AG08396 (cell line): ENCODE measurements at places on chromosomes 1 and 21.

GRCh38 chr21:45822429-45823099 lies 159.0 kb upstream of the COL6A1 start:
- DNase-seq: no peak

DNA sequence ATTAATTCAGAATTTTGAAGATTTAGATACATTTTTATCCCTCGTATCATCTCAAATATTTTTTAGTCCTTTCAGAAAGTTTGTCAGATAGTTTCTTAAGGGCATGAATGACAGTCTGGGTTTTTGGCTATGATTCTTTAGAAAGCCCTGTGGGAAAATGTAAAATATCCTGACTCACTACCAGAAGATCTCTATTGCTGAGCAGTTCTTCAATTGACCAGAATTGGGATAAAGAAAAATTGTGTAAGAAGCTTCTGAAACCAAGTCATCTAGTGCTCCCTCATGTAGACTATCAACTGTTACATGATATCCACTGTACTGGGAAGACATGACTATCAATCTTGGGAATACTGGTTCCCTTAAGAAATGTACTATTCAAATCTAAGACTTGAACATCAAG lies 608.3 kb upstream of the CHRM3 start:
- no peak for DNase-seq

- DNase-seq: no peak
These were observed 32.1 kb upstream of the HSPA13 start for GRCh38 chr21:14414932-14415508.

GRCh38 chr1:240803151-240803550 lies 191.2 kb upstream of the GREM2 start:
- DNase-seq: peak; percentile 26

DNA sequence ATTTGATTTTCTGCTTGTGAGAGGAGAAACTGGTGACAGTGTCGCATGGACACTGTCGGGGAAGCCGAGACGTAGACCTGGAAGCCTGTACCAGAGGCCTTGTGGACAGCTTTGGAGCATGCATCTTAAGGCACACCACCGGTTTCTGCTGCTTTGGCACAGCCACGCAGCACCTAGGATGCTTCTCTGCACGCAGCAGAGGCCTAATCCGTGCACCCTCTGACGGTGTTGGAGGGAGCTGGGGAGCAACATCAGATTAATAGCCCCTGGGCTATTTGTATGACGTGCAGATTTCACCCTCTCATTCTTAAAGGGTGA lies 30.3 kb downstream of the TEX35 start:
- no peak for DNase-seq

DNA sequence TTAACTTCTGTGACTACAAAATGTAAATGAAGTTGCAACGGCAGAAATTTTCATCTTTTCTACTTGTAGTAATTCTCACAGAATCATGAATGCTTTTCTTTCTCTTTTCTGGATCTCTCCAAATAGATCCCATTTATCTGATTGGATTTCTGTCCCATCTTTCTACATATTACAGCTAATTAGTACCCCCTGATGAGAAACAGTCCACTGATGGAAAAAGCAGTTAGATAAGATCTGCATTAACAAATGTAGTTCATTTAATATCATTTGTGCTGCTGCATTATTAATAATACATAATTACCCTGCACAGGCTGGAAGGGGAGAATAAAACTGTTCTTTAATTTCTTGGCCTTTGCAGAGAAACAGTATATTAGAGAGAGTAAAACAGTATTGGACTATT lies 289.3 kb downstream of the TTLL7 start:
- DNase-seq: no peak

- DNase-seq: no peak
These were observed 27.8 kb upstream of the NFIA start for GRCh38 chr1:61054601-61054993.

GRCh38 chr1:220733086-220733601 lies 15.0 kb upstream of the MTARC2 start:
- peak; percentile 78 for DNase-seq

- DNase-seq: peak; percentile 56
These were observed 12.6 kb downstream of the FALEC start for GRCh38 chr1:150528196-150528595.

GRCh38 chr1:172895050-172895460 lies 155.7 kb downstream of the TNFSF18 start:
- DNase-seq: no peak

DNA sequence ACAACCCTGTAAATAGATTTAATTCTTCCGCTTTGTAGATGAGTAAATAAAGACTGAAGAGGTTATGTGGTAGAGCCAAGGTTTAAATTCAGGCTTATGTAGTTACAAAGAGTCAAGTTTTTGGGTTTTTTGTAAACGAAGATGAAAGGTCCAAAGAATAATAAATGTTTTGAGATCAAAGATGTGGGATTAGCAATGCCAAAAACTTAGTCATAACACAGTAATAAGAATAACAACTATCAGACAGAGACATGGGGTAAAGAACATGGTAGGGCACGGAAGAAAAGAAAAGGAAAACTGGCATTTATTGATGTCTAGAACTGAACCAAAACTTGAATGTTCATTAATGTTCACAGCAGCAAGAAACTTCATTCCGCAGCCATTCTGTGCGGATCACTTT lies 42.9 kb downstream of the EXTL2 start:
- DNase-seq: no peak

DNA sequence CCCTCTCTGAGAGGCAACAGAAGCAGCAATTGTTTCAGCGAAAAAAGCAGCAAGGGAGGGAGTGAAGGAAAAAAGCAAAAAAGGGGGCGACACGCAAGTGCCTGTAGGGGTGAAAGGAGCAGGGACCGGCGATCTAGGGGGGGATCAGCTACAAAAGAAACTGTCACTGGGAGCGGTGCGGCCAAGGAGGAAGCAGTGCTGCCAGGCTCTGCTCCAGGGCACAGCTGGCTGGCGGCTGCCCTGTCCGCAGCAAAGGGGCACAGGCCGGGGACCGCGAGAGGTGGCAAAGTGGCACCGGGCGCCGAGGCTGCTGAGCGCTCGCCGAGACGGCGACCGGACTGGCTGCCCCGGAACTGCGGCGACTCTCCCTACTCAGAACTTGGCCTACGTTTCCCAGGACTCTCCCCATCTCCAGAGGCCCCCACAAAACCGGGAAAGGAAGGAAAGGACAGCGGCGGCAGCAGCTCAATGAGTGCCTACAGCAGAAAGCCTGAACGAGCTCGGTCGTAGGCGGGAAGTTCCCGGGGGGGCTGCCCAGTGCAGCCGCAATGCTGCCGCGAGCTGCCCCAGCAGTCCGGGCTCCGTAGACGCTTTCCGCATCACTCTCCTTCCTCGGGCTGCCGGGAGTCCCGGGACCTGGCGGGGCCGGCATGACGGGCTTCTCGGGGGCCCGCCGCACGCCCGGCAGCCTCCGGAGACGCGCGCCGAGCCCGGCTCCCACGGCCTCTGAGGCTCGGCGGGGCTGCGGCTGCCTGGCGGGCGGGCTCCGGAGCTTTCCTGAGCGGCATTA lies 1.0 kb upstream of the CDKN2C start:
- DNase-seq: peak; percentile 49

DNA sequence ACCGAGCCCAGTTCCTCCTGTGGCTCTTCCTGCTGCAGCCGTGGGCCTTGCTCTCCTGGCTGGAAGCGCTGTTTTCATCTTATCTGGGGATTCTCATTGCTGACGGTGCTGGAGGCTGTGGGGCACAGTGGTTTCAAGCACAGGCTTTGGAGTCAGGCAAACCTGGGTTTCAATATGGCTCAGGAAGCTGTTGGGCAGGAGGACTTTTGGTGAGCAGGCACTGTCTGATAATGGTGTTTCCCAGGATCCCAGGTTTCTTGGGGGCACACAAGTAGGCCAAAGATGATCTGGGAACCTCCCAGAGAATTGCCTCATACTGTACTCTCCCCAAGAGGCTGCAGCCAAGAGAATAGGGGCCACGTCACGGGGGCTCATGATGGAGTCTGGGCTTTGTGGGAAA lies 105.6 kb upstream of the TRABD2B start:
- no peak for DNase-seq

- no peak for DNase-seq
These were observed 244.2 kb downstream of the LMO4 start for GRCh38 chr1:87572891-87573290.

DNA sequence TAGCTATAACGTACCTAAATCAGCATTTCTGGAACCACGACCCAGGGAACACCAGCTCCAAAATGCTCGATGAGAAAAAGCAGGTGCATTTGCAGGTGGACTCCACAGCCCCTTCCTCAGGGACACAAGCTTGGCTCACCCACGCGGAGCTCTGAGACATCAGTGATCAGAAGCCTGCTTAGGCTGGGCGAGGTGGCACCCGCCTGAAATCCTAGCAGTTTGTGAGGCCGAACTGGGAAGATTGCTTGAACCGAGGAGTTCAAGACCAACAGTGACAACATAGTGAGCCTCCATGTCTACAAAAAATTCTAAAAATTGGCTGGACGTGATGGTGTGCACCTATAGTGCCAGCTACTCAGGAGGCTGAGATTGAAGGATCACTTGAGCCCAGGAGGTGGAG lies 2.5 kb upstream of the TSPEAR start:
- DNase-seq: no peak

GRCh38 chr1:204180133-204180532 lies 14.0 kb upstream of the REN start:
- DNase-seq: no peak

DNA sequence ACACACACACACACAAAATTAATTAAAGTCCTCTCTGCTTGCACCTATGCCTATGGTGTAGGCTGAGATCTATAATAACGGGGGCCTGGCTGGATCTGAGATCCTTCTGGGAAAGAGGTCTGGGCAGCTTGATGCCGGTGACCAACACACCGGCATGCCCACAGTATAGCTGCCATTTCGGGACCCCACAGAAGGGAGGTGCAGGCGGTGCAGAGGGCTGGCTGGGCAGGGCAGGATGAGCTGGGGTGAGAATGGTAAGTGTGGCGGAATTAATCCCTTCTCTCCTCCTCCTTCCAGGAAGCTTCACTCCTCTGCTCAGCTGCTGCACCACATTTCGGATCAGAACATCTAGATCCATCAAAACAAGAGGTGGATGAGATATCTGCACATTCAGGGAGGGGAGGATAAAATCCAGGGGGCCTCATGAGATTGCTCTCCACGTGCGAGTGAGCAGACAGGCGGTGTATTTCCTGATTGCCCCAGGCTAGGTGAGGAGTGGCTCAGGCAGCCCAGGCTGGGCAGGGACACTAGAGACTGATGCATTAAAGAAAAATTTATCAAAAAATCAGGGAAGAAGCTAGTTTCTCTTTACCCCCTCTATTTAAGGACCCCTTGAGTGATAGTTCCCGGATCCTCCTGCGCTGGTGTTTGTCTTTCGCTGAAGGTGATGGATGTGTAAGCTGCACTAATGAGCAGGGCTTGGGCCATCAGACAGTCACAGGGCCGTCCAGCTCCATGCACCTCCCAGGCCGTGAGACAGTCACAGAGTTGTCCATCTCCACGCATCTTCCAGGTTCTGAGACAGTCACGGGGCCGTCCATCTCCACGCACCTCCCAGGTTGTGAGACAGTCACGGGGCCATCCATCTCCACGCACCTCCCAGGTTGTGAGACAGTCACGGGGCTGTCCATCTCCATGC lies 449.9 kb downstream of the PTPRU start:
- DNase-seq: no peak

- DNase-seq: no peak
These were observed 8.6 kb downstream of the FCAMR start for GRCh38 chr1:206961668-206962067.

DNA sequence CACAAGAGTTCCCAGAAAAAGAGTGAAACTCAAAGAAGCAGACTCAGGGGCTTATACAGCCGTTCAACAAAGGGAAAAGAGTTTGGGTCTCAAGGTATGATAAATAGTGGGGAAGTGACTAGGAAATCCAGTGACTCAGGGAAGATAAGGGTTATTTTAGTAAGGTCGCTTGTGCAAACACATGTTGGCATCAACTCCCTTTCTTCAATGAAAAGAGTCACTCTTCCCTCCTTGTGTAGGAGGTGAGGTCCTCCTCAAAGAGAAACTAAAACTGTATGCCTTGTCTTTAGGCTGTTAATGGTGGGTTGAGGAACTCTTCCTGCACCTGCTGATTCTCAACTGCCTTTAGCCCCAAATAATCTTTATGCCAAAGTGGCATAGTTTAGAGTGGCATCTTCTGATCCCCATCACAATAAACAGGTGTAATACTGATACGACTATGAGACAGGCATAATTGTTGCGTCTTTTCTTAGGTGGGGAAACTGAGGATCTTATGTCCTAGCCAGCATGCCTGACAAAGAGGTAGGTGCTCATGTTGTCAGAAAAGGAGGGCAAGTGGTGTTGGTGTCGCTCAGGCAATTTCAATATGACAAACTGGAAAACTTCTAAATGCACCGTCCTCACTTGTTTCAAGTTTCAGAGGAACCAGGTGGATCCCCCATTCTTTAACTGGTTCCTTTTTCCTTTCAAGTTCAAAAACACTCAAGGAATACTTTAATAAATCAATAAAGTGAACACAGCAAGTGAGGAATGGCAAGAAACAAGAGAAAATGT lies 294.1 kb upstream of the RUNX1 start:
- no peak for DNase-seq

GRCh38 chr1:209652873-209653401 lies 712 bp upstream of the LAMB3 start:
- peak; percentile 26 for DNase-seq

DNA sequence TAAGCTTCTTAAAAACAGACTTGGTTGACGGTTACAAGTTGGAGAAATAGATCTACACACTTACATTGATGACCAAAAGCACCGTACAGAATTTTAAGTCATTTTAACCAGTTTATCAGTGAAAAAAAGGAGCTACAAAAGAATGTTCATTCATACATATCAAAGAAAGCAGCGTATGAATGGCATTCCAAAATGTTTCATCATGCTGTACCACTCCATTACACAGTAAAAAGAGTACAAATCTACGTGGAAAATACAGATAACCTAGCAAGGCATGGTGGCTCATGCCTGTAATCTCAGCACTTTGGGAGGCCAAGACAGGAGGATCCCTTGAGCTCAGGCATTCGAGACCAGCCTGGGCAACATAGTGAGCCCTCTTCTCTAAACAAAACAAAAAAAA lies 40.3 kb downstream of the ZZZ3 start:
- DNase-seq: no peak

DNA sequence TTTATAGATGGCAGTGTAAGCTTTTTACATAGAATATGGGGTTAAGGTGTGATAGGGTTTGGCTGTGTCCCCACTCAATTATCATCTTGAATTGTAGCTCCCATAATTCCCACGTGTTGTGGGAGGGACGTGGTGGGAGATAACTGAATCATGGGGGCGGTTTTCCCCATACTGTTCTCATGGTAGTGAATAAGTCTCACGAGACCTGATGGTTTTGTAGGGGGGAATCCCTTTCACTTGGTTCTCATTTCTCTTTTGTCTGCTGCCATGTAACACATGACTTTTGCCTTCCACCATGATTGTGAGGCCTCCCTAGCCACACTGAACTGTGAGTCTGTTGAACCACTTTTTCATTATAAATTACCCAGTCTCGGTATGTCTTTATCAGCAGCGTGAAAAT lies 290.3 kb upstream of the B3GALT2 start:
- no peak for DNase-seq

GRCh38 chr1:7289694-7290093 lies 481.4 kb upstream of the VAMP3 start:
- no peak for DNase-seq

- no peak for DNase-seq
These were observed 25.5 kb downstream of the CD58 start for GRCh38 chr1:116545359-116545705.
